Fibroblast of skin of abdomen (primary cell): ENCODE measurements at places on chromosomes 4 and X.

- DNase-seq, result no peak
Observed at GRCh38 chr4:87274327-87274726, 48.4 kb downstream of the HSD17B13 start.

DNA sequence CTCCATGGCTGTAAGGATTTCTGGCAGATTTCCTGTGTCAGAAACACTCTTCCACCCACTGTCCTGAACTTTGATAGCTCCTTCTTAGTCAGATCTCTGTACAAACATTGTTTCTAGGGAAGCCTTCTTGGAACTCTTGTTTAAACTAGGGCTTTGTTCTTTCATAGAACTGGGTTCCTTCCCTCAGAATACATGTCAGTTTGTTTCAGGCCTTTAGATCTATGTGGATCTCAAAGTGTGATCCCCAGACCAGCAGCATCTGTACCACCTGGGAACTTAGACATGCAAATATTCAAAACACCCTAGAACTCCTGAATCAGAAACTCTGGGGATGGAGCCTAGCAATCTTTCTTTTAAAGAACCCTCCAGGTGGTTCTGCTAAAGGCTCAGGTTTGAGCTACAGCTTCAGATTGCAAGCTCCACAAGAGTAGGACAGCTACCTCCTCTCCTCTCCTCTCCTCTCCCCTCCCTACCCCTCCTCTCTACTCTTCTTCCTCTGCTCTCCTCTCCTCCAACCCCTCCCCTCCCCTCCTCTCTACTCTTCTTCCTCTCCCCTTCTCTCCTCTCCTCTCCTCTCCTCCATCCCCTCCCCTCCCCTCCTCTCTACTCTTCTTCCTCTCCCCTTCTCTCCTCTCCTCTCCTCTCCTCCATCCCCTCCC lies 12.7 kb downstream of the RASSF6 start:
- DNase-seq, result no peak

- DNase-seq, result no peak
Observed at GRCh38 chr4:152099981-152100378, 339.2 kb upstream of the GATB start.

DNA sequence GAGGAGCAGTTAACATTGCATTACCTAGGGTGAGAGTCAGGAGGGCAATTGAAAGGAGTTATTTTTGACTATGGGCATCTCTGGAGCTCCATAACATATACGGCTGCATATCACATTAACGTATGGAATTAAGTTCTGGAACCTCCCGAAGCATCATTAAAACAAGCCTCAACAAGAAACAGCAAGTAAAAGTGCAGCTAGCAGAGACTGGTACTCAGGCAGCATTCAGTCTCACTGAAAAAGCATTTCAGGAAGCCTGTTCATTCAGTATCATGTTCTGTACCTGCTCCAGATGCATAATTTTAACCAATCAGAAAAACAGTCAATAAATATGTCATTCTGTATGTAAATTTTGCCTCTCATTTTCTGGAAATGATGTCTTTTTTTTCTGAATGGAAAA lies 299.6 kb downstream of the EPHA5 start:
- DNase-seq, result no peak

GRCh38 chr4:126396703-126397102 lies 1081.9 kb downstream of the FAT4 start:
- no peak for DNase-seq

GRCh38 chr4:141078871-141079270 lies 54.4 kb downstream of the RNF150 start:
- DNase-seq, result peak; percentile 27
